ENCODE measurements at places on chromosomes 3 and 15. TPM values are rescaled to one million over a fixed set of nuclear protein-coding genes. Genes with fewer than 3 reads are reported as not detected.

DNA sequence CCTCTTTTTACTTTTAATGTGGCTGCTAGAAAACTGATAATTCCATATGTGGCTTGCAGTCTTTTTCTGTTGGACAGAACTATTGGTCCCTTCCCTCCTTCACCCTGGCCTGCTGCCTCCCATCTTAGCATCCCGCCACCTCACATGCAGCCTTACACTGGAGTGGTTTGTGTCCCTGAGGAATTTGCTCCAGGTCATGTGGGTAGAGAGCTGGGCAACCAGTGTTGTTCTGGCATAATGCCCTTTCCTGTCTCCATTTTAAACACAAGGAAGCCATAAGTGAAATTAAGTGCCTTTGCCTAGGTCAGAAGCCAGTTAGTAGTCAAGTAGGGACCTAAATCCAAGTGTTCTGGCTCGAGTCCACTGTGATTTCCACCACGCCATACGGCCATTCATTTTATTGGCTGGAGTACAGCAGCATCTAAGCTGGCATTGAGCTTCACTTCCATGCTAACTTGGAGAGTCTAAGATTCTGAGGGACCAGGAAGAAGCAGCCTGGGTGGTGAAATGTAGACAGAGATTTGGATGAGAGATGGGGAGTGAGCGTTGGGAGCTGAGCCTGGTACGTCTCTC lies 46.0 kb upstream of the PLXNA1 start:
- DNase-seq, result no peak

GRCh38 chr15:50970524-50970923 lies 62.0 kb downstream of the AP4E1 start:
- no peak for DNase-seq

DNA sequence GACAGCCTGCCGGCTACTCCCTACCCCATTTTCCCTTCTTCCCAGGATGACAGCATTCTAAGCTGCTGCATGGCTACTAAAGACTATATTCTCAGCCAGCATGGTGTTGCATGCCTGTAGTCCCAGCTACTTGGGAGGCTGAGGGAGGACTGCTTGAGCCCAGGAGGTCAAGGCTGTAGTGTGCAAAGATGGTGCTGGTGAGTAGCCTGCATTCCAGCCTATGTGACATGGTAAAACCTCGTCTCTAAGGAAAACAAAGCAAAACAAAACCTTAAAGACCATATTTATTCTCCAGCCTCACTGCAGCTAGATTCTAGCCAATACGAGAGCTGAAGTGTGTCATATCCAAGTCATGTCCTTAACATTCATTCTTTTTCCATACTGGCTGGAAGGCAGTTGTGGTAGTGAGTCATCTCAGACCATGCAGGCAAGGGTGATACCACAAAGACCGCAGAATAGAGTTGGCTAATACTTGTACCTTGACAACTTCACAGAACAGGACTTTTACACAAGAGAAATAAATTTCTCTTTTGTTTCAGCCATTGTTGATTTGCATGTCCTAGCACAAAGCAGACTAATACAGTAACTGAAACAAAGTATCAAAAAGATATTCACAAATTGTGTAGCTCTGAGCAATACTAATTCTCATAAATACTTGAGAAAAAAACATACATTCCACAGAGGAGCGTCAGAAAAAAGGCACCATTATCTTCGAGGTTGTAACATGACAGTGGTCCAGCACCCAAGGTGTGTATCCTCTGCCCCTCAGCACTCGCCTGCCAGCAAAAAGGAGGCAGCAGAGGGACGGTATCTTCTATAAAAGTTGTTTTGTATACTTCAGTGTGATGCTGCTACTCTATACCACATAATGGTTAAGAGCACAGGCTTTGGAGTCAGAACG lies 14.8 kb downstream of the PBRM1 start:
- DNase-seq, result peak; percentile 83

DNA sequence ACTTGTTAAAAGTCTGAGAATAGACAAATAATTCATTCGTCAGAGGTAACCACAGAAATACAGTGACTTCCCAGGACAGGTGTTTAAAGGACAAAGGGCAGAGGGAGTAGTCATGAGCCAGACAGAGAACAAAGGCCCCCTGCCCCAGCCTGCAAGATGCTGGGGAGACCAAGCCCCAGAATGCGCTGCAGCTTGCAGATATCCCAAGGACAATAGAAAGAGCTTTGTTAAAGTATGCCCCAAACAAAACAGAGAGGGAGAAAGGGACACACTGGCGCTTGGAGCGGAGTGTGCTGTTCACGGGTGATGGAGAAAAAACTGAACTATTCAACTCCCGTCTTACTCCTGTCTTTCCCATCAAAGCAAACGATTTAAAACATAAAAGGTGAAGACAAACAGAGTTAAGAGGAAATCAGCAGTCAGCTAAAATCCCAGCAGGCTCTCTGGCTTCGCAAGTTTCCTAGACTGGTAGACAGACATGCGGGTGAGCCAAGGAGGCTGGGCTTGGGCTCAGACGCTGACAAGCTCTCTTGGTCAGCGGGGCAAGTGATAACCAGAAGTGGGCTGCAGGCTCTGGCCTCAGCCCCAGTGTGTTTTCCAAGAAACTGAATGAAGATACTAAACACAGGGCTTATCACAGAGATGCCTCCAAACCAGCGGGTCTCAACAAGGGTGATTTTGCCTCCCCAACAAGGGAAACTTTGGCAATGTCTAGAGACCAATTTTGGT lies 130.1 kb downstream of the UACA start:
- DNase-seq, result no peak

DNA sequence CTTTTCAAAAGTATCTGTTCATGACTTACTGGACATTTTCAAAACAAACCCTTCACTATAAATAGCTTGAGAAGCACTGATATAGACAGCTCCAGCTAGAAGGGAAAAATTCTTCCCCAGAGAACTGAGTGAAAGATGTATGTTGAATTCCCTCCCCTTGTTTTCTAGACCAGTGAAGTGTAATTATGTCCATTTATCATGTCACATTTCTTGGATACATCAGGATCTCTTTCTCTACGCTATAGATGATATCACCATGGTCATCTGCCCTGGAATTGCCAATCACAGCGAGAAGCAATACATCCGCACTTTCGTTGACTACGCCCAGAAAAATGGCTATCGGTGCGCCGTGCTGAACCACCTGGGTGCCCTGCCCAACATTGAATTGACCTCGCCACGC lies 66.3 kb downstream of the RLBP1 start:
- no peak for DNase-seq

DNA sequence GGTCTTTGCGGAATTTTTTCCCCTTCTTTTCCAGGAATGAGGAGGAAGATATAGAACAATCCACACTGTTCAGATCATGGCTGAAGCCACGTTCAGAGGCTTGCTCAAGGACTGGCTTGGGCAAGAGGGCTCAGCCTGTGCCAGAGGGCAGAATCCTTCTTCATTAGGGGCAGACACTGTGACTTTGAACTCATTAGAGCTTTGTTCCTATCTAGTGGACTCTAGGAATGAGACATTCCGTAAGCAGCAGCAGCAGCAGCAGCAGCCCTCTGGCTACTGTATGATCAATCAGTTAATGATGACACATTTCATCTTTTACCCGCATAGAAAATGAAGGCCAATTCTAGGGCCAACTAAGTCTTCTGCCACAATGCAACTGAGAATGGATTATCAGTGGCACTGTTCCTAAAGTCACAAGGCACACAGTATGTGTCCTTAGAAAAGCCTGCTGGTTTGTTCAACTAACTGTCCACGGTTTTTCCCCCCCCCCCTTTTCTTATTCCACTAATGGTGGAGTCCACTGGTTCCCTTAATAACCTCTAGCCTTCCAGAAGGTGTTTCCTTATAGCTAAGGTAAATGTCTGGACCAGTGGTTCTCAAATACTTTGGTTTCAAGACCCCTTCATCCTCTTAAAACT lies 1.7 kb upstream of the RAB8B start:
- no peak for DNase-seq

DNA sequence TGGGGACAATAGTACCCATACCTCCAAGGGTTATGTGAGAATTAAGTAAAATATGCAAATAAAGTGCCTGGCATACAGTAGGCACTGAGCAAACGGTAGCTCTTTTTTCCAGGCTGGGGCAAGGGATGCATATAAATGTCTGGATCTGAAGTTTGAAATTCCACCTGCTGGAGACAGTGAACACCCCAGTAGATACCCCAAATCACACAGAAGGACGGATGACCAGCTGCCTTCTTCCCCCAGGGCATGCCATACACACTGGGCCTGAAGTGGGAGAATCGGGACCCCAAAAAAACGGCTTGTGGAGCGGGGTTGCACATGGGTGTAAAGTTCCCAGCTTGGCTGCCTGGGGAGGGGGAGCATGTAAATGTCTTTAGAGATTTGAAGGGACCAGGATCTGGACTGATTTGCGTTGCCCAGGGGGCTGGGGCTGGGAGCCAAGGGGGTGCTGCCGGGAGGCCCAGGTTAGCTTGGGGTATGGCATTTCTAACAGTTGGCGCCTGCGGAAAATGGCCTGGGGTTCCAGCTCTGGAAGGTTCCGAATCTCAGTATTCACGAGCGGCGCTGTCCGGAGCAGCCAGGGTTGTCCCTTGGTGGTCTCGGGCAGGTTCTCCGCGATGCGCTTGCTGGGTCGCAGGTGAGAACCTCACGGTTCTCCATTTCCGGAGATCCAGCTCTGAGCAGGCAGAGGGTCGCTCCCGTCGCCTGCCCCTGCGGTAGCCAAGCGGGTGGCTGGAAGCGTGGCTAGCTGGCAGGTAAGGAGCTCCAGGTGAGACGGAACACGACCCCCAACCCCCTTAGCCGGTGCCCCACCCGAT lies 42.6 kb upstream of the POLG start:
- no peak for DNase-seq

- no peak for DNase-seq
These were observed 98.2 kb upstream of the NR2F2 start for GRCh38 chr15:96232335-96232734.

- DNase-seq, result no peak
These were observed 36.9 kb downstream of the SUCLG2 start for GRCh38 chr3:67617518-67617917.

DNA sequence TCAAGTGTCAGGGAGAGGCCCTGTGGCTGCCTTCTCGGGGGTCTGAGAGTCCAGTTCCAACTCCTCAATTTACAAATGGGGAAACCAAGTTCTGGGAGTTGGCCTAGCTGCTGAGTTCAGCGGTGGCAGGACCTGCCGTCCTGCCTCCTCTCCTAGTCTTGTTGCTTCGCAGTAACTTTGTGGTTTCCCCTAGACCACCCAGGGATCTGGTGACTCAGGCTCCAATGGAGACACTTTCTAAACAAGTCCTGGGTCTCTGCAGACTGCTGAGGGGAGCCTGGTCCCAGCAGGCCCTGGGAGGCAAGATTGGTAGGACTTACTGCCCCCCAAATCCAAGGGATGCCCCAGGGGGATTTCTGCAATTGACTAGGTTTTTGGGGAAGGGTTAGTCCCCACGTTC lies 83.6 kb downstream of the SMAD6 start:
- no peak for DNase-seq

- no peak for DNase-seq
These were observed 5.4 kb upstream of the TBC1D5 start for GRCh38 chr3:17747890-17748247.

DNA sequence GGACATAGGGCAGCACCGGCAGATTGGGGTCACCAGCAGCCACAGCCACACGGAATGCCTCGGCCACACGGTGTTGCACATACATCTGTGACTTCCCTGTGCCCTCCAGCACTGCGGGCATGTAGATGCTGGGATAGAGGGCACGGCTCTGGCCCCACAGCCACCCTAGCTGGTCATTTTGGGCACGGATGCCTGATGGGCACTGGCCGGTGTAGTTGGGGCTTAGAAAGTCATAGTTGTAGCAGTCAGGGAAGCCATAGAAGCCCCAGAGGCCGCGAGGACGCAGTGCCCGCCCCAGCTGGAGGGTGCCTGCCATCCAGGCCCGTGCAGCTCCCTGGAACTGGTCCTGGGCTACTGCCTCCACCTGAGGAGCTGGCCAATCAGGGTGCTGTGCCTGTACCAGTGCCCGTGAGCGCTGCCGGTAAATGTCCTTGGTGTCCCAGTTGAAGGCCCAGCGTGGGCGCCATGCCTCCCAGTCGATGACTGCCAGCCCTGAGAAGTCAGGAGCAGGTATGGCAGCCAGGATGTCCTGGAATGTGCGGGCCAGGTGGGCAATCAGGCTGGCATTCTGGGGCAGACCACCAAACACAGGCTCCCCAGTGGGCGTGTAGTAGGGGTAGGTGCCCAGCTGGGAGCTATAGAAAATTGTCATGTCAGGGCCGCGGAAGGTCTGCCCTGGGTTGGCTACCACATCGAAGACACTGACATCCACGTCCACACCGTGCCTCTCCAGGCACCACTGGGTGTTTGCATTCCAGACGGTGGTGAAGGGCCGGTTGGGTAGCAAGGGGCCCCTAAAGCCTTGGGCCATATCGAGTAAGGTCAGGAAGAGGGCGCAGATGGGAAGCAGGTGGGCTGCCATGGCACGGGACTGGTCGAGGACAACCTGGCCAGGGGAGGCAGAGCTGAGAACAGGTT lies 1.0 kb downstream of the HYAL1 start:
- DNase-seq, result no peak

GRCh38 chr15:39473298-39473947 lies 107.5 kb upstream of the THBS1 start:
- DNase-seq, result no peak

DNA sequence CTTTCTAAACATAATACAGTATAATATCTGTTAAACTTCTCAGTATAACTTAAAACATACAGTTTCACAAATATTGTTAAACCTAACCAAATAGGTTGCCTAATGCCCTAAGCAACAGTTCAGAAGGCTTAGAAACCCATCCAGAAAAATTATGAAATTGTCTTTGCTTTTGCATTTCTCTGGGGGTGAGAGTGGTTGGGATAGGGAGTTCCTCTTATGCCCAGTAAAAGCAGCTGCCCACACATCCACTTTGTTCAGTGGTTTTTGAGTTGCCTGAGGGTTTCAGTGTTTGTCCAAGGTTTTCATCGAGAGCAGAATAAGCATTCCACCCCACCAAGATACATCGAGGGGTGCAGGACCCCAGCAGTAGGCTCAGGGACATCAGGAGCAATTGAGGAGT lies 179.4 kb downstream of the CDIN1 start:
- DNase-seq, result no peak

- no peak for DNase-seq
These were observed 458 bp upstream of the STAC start for GRCh38 chr3:36379872-36380220.

DNA sequence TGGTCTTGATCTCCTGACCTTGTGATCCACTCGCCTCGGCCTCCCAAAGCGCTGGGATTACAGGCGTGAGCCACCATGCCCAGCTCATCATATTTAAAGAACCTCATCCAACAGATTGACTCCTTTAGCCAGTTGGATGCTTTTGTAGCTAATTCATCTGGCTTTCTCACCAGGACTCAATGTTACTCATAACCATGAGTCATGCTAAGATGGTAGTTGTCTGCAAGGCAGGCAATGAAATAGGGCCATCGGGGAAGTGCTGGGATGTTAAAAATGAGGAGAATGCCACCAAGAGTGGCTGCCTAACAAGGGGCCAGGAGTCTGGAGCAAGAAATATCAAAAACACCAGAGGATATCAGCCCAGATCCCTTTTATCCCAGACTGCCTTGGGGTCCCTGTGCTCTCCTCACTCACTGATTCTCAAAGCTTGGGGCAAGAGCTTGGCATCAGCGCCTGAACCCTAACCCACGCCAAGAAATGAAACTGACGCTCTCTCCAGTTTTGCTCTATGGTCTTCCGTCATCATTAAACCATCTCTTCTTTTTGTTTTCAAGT lies 7.4 kb upstream of the PCOLCE2 start:
- DNase-seq, result peak; percentile 71

Gene GHSR
- not detected for total RNA-seq

Gene TEX55
- not detected for total RNA-seq

Gene KIF7
- 42.1 TPM for total RNA-seq

Gene GUCA1C
- total RNA-seq, result not detected

Gene EPHB1
- not detected for total RNA-seq

Measured in MG63 (cell line).